ENCODE measurements at places on chromosomes 3 and 15.

DNA sequence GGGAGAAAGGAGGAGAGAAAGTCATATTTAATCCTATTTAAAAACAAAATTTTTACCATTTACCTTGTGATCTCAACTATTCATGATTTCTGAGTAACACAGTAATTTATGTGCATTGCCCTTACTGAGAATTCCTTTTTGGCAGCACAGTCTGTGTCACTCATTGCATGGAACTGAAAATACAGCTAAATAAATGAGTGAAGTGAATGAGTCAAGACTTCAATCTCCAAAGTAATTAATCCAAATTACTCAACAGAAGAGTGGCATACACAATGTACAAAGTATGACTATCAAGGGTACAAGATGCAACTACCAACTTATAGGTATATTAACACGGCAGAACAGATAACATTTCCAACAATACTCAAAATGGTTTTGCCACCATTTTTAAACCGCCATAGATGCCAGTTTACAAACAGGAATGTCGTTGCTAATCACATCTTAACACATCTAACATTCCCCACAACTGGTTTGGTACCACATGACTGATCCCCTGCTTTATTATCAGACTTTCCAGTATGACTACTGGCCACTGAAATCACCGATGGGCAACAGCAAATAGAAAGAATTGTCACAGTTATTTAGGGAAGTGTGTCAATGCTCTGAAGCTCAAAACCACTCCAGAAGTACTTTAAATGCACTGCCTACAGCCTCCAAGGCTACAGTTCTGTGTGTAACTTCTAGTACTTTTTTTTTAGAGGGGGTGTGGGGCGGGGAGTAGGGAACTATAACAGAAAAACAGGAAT, 410.4 kb downstream of the SHQ1 start:
- no peak for DNase-seq

- no peak for DNase-seq
Measured at GRCh38 chr3:167394003-167394402, 13.9 kb upstream of the ZBBX start.

GRCh38 chr3:48241796-48242455, 1.0 kb downstream of the ZNF589 start:
- no peak for DNase-seq

GRCh38 chr3:15263120-15263519, 57.1 kb downstream of the CAPN7 start:
- DNase-seq: no peak

GRCh38 chr3:50642382-50642781, 25.4 kb downstream of the MAPKAPK3 start:
- no peak for DNase-seq

DNA sequence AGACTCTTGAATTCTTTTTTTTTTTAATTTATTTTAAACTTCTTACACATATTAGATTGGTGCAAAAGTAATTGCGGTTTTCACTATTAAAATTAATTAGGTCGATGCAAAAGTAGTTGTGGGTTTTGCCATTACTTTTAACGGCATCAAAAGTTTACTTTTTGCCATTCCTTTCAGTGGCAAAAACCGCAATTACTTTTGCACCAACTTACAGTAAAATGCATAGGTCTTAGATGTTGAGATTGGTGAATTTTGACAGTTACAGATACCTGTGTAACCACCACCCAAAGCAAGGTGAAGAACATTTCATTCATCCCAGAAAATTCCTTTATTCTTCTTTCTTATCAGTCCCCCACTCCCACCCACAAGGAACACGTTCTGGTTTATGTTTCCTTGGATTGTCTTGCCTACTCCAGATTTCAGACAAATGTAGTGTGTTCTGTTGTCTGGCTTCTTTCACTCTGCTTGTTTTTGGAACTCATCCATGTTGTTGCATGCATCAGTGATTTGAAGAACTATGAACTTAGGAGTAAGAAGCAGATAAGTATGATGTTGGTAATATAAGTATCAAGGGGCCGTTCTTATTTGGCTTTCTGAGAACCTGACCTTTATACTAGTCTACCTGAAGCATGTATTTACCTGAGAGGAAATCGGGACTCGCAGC, 198.4 kb upstream of the UBE2E1 start:
- DNase-seq: no peak

GRCh38 chr3:11212784-11213183, 58.5 kb downstream of the HRH1 start:
- no peak for DNase-seq

DNA sequence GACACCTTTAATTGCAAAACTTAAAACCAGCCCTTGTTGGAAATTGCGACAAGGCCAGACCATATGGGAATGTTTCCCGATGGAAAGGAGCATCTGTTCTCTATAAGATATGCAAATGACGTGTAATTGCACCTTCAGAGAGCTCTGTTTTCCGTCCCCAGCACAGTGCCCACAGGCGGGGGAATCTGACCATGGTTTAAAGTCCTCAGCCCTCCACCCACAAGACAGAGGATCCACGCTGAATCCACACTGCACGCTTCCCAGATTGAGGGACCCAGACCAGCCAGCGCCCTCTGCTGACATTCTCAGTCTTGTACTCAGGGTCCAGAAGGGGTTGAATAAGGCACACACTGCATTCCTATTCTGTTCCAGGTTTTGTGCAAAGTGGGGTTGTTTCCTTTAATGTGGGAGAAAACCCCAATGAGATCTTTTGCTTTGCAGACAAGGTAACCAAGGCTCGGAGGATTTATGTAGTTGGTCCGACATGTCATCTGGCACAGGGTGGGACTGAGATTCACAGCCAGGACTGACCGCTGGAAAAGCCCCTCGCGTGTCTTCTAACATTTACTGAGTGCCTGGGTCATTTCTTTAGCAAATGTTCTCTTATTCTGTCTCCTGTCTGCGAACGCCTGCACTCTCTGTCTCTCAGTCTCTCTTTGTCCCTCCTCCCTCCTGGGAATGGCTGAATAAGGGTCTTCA, 36.8 kb upstream of the KLHL25 start:
- peak; percentile 74 for DNase-seq

DNA sequence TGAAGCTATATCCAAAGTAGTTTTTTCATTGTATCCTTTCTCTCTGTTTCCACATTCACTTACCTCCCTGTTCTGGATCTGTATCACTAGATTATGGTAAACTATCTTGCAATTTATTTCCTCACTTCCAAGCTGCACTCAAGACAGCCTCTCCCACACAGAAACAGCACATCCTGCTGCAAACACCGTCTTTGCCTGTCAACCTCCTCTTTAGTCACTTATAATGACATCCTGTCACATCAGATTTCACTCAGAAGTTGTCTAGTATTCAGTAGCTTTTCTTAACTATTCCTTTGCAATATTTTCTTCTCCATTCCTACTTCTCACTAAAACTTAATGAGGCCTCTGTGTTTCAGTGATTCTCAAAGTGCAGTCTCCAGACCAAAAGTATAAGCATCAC, 490.8 kb downstream of the IGSF11 start:
- no peak for DNase-seq

- DNase-seq: no peak
Measured at GRCh38 chr3:34008191-34008590, 209.8 kb downstream of the PDCD6IP start.

- no peak for DNase-seq
Measured at GRCh38 chr3:126121632-126122031, 37.7 kb upstream of the SLC41A3 start.

- DNase-seq: no peak
Measured at GRCh38 chr15:59583088-59583487, 28.5 kb upstream of the GCNT3 start.

- DNase-seq: no peak
Measured at GRCh38 chr15:31495281-31495680, 168.6 kb downstream of the KLF13 start.

DNA sequence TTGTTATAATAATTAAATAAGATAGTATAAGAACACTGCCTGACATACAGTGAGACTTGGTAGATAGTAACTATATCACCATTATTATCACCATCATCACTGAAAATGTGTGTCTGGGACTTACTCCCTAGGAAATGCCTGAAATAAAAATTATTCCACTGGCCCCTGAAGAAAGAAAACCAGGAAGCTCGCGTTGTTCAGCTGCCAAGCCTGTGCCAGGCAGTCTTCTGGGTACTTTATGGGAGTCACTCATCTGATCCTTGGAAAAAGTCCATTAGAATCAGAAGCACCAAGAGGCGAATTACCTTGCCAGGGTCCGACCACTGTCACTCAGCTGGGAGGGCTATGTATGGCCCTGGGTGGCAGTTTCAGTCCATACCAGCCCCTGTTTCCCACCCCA, 220.3 kb upstream of the TPM1 start:
- no peak for DNase-seq

DNA sequence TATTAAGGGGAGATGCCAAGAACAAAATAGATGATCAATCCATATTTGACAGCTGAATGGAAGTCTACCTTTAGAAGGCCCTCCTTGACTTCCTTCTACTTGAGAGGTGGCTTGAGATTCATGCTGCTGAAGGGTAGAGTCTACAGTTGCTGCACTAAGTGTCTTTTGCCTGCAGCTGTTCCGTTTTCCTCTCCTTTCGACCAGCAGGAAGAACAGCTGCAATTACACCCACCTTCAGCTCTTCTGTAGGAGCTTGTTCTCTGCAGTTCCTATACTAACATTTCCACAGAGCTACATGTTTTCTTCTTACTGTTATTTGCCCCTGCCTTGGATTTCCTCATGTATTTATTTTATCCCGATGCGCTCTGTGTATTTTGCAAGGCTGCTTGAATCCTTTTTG, 79.1 kb downstream of the ARRDC4 start:
- DNase-seq: no peak

GRCh38 chr3:31755926-31756658, 223.4 kb downstream of the STT3B start:
- DNase-seq: no peak

GRCh38 chr3:89043406-89043932, 64.0 kb upstream of the EPHA3 start:
- no peak for DNase-seq

GRCh38 chr15:91054816-91055215, 32.4 kb upstream of the VPS33B start:
- DNase-seq: no peak

DNA sequence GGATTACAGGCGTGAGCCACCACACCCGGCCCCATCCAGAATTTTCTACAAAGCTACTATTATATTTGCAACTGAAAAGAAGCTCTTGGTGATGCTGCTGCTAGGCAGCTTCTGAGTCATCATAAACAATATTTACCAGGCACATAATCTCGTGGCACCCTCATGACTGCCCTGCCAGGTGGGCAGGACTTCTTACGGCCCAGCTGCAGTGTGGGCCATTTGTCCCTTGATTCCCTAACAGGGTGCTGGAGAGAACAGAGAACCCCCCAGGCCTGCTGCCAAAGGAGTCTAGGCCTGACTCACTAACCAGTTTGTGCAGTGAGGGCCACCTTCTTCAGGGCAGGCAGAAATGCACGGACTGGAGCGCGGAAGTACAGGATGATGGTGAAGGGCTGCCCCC, 4.9 kb downstream of the EPB42 start:
- no peak for DNase-seq

DNA sequence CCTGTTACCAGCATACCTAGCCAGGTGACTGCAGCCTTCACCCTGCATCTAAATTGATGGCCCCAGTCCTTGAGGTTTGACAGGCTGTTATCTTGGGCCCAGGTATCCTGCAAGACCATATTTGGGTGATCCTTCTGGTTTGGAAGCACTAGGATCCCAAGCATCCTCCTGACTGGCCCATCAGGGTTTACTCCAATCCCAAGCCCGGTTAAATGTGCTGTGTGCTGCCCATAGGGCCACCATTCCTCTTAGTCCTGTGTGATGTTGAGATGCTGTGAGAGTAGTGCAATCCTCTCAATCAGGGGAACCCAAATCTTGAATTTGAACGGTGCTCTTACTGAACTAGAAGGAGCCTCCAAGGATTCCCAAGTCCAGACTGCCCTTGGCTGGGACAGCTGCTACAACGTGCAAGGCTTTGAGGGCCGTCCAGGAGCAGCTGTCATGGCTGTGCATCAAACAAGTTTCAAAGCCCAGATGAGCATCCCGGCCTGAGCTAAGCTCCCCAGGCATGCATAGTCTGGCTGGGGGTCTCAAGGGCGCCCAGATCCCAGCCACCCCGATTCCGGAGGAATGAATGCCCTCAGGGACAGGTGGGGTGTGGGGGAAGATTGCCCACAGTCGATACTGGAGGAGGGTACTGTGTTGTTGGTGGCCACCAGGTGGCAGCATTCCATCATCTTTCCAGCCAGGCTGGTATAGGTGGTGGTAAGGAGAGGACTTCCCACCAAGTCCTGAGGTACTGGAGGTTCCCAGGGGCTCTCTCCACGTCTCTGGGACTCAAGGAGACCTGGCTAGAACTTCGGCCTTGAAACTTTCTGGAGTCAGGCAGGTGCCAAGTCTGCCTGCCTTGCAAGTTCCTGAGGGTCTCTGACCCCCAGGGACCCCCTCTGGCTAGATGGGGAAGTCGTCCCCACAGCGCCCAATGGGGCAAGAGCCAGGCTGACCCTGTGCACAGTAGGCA, 32.6 kb downstream of the RBM5 start:
- peak; percentile 77 for DNase-seq

DNA sequence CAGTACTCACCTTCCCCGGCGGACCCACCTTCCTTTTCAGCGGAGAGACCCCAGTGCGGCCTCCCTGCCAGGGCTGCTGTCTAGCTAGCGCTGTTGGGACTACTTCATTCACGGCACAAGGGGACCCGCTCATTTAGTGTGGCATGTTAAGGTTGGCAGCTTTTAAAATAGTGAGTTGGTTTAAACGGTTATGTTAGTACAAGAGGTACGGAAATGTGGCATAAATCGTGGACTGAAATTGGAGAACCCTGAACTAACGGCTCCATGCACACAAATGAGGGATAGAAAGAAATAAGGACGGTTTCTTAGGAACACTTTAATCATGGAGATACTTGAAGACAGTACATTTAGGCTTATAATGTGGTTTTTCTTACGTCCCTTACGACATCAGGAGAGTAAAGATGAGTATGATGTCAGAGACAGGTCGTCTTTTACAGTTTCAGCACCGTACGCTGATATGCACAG, 752 bp downstream of the CEP63 start:
- no peak for DNase-seq

DNA sequence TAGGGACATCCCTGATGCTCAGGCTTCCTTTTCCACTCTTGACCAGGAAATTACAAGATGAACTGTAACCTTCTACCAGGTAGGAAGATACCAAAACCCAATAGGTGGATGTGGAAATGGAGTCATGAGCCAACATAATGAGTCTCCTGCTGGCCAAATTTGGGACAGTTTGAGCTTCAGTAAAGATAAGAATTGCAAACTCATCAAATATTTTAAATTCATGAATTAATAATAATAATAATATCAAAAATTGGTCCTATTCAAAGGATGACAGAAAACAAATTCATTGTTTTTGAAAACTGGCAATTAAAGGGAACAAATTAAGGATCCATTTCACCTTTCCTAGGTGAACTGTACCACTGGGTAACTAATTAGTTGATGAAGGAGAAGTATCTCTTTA, 309.7 kb downstream of the NEK10 start:
- no peak for DNase-seq

GRCh38 chr3:185537369-185537970, 14.9 kb downstream of the LIPH start:
- DNase-seq: no peak

- no peak for DNase-seq
Measured at GRCh38 chr3:4904811-4905695, 74.2 kb upstream of the BHLHE40 start.

GRCh38 chr3:57952208-57952631, 56.0 kb upstream of the FLNB start:
- peak; percentile 65 for DNase-seq
